ENCODE measurements at places on chromosomes 3 and 15. TPM values are rescaled to one million over a fixed set of nuclear protein-coding genes. Genes with fewer than 3 reads are reported as not detected.

DNA sequence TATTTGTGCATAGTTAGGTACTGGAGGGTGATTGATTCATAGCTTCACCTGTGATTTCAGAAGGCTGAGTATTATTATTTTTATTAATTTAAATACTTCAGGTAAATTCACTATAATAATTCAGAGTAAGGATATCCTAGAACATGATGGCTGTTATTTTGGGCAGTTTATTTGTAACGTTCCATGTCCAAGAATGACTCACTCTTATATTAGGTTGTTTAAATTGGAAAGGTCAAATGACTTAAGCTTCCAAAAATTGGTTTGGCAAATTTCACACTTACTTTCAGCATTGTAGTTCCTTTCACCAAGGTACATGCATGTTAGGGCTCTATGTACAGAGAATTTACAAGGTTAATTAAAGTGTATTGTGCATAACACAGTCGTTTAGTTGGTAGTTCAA is 120.2 kb downstream of the EPHA3 start:
- peak; percentile 5 for DNase-seq

GRAMD1C gene
- 12.1 TPM for total RNA-seq

GOLGA6L10 gene
- 0.49 TPM for total RNA-seq

DNA sequence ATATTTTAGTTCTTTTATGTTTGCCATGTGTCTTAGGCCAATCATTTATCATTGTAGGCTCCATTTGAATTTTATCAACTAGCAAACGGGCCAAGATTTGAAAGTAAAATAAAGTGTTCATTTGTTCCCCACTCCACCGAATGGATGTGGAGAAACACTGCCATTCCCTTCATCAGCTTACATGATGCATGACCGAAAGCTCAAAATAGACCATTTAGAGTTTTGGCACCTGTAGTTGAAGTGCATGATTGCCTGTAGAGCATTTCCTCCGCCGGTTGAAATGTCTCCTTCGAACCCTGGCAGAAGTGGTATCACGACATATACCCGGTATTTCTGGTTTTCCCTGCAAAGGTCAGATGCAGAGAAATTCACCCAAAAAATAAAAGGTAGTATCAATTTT is 165.6 kb downstream of the PLD1 start:
- DNase-seq, result no peak

EXD1 gene
- not detected for total RNA-seq

GRCh38 chr15:93073465-93073952 is 15.5 kb downstream of the RGMA start:
- no peak for DNase-seq

DNA sequence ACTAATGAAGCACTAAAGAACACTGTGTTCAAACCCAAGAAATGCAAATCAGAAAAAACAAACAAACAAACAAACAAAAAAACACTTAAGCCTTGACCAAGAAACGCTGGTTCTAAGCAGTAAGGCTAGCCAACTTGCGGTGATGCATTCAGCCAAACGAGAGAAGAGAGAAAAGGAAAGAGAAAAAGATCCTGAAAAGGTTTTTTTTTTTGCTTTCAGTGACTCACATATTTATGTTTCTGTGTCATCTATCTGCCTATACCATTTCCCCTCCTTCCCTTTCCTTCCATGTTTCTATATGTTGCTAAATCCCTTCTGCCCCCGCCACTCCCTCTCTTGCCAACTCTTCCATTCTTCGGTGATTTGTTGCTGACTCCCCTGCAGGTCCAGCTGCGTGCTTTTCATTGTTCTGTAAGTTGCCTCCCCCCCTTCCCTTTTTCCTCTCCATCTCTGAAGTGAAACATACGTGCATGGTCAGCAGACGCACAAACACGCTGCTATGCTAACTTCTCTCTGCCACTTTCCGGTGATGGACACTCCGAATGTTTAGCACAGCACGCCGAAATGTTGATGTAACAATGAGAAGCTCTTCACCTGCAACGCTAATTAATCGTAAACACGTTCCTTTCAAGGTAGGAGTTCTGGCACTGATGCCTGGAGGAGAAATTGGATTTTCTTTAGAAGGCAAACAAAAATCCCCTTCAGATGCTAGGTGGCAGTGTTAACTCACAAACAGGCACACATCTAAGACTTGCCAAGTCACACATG is 154.4 kb downstream of the TUSC7 start:
- peak; percentile 57 for DNase-seq

- no peak for DNase-seq
These were observed 1.4 kb downstream of the LYSMD2 start for GRCh38 chr15:51736069-51736468.

TPM1 gene
- 746 TPM for total RNA-seq

TM4SF18 gene
- total RNA-seq, result 1.3 TPM

All from fibroblast of the aortic adventitia (primary cell).